ENCODE measurements at places on chromosomes 7 and 10. TPM values are rescaled to one million over a fixed set of nuclear protein-coding genes. Genes with fewer than 3 reads are reported as not detected.

The AVPI1 gene
- total RNA-seq = 25.2 TPM

DNA sequence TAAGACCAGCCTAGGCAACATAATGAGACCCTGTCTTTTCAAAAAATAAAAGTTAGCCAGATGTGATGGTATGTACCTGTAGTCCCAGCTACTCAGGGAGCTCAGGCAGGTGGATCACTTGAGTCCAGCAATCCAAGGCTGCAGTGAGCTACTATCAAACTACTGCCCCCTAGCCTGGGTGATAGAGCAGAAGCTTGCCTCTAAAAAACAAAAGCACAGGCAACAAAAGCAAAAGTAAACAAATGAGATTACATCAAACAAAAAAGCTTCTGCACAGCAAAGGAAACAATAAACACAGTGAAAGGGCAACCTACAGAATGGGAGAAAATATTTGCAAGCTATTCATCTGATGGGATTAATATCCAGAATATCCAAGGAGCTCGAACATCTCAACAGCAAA, 65.4 kb downstream of the FANK1 start:
- no peak for DNase-seq

The MARCHF5 gene
- 27.9 TPM for total RNA-seq

DNA sequence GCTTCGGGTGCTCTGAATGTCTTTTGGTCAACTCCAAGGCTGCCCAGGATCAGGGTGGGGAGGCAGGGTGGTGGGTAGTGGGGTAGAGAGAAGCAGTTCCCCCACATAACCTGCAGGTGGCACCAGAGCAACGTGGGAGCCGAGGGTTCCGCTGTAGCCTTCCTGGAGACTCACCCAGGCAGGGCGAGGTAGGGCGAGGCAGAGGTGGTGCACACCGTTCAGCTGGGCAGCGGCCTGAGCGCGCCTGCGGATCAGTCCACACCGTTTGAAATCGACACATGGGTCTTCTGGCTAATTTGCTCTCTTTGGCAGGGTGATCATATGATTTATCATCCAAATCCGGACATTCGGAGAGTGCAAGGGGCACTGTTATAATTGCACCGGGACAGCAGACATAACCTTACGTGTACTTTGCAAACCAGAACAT, 41.4 kb upstream of the MAP3K8 start:
- peak; percentile 83 for DNase-seq

DNA sequence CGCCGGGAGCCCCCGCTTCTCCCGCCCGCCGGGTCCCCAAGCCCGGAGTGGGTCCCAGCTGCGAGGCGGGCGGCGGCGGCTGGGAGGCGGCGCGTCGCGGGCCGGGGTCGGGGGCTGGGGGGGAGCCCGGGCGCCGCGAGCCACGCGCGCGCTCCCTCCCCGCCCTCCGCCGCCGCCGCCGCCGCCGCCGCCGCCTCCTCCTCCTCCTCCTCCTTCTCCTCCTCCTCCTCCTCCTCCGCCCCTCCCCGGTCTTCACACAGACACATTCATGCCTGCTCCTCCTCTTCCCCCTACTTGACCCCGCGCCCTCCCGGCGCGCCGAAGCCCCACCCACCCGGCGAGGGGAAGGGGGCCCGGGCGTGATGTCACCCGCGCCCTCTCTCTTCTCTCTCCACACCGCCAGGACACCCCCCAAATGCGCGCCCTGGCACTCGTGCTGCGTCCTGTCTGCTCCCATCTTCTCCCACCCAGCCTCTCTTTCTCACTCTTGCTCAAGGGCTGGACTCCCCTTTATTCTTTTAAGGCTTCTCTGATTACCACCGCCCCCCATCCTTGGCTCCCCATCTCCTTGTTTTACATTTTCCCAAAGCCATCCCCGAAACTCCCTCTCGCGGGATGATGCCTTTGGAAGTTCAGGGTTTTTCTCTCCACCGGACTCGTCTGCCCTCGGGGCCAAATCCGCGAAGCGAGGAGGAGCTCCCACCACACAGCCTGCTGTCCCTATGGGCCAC, 967 bp upstream of the GLI3 start:
- peak; percentile 51 for DNase-seq

DNA sequence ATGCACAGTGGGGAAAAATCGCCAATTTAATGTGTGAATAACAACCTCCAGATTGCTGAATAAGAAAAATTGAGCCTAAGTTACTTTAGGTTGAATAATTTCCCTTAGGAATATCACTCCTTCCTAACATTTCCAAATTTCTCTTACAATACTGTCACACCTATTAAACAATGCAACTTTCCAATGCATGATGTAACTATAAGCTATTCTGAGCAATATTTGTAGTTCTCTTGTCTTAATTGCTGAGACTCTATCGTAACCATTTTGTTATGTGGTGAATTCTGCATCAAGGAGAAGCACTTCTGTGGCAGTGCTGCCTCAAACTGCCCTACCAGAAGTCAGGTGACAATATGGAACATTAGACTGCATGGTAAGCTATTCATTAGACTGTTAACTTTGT, 386.7 kb upstream of the LRRN3 start:
- DNase-seq = no peak

DNA sequence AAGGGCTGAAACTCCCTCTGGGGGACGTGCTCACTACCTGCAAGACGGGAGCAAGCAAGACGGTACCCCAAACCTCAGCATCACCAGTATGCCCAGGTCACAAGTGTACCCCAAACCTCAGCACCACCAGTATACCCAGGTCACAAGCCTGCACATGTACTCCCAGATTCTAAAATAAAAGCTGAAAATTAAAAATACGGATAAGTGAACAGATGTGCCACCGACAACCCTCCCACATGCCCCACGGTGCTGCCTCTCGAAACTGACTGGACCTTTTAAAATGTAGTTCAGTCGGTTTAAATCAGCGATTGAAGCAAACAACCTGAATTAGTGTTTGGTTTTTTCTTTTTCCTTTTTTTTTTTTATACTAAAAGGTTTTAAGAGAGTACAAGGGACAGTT, 566.5 kb downstream of the DNAJB6 start:
- DNase-seq = no peak

DNA sequence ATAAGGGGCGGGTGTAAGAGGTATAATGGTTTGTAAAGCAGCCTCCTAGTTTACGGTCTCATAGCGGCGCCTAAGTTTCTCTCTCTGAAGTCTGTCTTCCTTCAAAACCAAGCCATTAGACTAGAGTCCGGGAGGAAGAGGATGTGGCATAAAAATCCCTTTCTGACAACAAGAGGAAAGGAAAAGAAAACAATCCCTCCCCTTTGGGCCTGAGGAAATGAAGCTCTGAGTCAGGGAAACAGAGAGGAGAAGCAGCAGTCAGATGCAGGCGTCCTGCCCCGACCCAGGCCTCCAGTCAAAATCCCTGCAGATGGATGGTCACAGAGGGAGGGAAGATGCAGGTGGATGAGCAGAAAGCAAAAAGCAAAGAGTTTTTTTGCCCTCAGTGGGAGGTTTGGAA, 23.7 kb downstream of the PARP12 start:
- DNase-seq = no peak

GRCh38 chr7:111846898-111847297, 284.6 kb upstream of the IMMP2L start:
- DNase-seq = no peak

DNA sequence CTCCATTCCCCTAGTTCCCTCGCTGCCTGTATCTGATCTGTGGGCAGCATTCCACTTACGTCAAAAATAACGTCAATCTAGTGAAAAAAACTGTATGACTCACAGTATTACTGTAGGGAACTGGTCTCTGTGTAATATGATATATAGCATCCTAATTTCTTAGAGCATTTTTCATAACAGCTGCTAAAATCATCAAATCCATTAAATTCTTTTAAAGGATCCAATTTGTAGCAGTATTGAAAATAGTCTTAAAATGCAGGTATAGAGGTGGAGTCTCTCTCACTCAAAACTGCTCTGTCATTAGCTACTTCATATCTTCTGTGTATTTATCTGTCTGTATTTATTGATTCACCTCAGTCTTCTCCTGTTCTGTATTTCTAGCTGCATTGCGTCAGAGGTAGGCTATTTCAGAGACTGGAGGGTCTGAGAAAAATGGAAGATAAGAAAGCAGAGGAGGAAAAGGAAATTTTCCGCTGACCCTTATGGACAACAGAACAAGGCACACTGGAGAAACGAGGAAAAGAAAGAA, 59.9 kb downstream of the PON1 start:
- no peak for DNase-seq

DNA sequence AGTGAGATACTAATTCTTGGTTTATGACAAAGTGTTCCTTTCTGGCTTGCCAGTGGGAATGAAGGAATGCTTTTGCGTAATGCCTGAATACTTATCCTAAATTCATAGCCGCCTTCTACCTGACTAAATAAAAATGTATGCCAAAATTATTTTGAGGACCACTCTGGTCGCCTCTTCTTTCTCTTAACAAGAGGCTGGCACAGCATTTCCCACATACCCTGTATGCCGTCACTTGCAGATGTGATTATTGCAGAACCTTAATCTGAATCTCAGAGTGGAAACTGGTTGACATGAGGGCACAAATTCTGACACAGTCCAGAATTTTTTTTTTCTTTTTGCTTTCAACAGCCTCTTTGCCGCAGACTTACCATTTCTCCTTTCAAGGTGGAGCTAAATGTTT, 124.6 kb upstream of the GLCCI1 start:
- DNase-seq = no peak

DNA sequence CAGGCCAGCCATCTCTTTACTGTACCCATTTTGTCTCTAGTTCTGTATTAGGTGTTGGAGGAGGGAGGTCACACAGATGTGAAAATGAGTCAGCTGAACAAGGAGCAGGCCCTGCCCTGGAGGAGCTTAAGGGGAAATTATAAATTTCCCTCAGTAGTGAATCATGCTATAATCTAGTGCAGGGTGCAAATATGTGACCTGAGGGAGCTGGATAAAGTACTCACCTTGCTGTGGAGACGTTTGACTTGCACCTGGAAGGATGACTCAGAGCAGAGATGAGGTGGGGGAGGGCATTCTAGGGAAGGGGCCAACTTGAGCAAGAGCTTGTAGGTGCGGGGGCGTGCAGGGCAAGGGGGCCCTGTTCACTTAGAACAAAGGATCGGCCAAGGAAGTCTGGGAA, 610.6 kb downstream of the SDK1 start:
- no peak for DNase-seq

The RAMP3 gene
- 154 TPM for total RNA-seq

The CCDC201 gene
- total RNA-seq = not detected

The VAX1 gene
- not detected for total RNA-seq

GRCh38 chr10:94546901-94547185, 1.3 kb downstream of the HELLS start:
- DNase-seq = no peak

GRCh38 chr7:123675181-123675473, 19.5 kb downstream of the LMOD2 start:
- DNase-seq = no peak

DNA sequence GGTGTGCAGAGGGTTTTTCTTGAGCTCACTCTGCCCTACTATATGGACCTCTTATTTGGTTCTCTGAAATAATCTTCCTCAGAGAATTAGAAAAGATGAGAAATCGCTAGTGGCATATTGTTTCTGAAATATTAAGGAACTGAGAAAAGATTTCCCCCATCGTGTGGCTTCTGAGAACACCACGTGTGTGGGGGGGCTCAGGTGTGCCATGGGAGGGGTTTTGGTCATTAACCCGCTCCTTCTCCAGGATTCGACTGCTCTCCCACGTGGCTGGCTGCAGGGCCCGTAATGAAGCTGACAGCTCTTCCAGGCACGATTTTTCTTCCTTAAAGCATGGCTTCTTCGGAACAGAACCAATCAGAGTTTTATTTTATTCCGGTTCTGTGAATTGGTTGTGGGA, 67.7 kb downstream of the XRCC2 start:
- DNase-seq = no peak

The DGKB gene
- total RNA-seq = not detected

- no peak for DNase-seq
Measured at GRCh38 chr7:48111596-48111995, 22.5 kb downstream of the UPP1 start.

The TCAF2 gene
- 2.3 TPM for total RNA-seq

DNA sequence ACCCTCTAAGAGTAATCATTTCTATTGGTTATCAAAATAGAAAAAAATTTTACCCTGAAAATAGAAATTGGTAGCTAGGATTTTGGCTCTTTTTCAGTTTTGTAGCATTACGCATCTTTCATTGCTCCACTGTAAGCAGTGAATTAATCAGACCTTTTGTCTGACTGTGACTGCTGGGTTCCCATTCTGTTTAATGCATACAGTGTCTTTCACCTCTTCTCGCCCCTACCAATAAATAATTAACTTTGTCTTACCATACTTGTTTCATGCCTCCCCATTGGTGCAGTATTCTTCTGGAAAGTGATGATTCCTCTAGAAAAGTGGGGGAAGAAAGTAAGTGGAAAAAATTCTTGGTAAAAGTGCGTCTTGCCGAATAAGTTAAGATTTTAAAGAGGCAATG, 73.2 kb downstream of the AP3M1 start:
- no peak for DNase-seq

- no peak for DNase-seq
Measured at GRCh38 chr7:20326342-20326741, 4.4 kb upstream of the ITGB8 start.

DNA sequence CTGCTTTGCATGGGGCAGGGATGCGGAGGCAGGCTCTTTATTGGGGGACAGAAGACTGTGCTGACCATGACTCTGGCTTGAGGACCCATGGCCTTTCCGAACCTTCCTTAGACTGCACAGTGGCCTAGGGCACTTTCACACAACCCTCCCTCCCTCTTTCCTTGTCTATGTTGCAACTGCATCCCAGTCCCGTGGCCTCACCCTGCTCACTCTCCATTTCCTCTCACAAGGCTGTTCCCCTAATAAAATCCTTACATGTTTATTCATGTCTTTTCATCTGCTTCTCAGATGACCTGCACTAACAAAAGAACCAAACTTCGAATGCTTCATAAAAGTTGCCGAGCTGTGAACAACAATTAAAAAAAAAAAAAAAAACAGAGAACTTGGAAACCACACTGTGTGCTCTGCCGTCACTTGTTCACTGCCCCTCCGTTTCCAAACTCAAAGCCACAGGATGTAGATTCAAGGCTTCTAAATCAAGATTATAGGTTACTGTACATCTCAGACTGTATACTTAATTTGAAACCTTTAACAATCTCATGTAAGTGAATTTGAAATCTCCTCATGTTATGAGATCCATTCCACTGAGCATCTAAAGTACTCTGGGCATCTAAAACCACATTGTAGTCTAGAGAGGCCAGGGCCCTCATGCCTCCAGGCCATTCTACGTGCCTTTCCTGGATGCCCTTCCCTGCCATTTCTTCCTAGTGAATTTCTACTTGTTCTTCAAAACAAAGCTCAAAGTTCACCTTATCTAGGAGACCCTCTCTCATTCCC, 265.9 kb downstream of the SNX13 start:
- DNase-seq = no peak

GRCh38 chr10:102327002-102327401, 68.5 kb upstream of the NFKB2 start:
- no peak for DNase-seq

DNA sequence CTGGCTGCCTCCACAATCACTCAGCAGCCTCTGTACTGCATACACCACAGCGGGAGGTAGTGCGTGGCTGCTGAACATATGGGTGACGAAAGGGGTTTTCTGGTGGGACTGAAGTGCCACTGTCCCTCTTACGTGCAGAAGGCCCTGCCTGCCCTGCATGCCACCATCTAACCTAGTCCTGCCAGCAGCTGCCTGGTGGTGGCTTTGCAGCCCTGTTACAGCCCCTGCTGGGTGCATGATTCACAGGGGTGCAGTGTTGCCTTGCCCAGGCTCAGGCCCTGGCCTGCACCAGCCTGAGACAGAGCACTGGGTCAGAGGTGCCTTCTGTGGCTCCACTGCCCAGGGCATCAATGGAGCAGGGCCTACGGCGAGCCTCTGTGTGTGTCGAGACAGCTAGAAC, 50.1 kb downstream of the SYPL1 start:
- DNase-seq = peak; percentile 47

- no peak for DNase-seq
Measured at GRCh38 chr10:28354511-28354910, 51.6 kb upstream of the MPP7 start.

All from upper lobe of left lung (tissue), 6 donors.